ENCODE measurements at places on chromosomes 12 and 14.
A peak's percentile ranks its signal among the peaks of the same experiment; 100 is the strongest.

DNA sequence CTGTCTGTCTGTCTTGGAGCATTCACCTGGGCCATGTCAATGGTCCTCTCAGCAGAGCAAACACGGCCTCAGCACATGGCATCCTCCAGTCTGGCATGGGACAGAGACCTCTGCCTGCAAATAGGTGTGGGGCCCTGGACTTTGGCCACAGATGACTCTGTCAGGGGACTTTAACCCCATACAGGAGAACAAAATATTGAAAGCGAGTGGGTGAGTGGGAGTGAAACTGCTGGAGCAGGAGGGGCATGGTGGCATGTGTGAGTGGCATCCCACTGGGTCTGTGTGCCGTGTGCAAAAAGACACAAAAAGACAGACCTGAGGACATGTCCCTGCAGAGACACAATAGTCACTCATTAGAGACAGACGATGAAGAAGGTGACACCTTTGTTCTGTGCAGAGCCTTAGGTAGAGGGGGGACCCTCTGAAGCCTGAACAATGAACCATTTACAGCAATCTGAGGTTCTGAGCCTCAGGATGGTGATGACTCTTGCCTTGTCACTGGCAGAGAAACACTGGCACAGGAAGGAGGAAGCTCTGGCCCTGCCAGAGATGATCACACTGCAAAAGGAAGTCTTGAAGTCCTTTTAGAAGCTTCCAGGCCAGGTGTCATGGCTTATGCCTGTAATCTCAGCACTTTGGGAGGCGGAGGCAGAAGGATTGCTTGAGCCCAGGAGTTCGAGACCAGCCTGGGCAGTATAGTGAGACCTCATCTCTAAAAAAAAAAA is 7.5 kb downstream of the LAG3 start:
- no peak for DNase-seq

DNA sequence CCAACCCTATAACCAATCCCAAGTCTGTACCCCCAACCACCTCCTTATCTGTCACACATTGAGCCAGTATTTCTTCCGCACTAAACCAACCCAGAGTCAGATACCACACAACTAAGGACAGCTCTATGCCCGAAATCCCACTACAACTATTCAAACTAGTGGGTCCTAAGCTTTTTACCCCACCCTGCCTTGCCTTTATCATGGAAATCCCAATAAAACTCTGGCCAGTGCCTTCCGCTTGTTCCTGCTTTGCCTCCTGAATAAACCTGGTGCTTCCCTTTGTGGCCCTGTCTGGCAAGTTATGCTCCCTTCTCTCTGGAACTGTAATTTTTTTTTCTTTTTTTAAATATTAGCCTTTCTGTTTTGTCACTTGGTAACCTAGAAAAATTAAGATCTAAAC is 493.3 kb upstream of the SYT1 start:
- no peak for DNase-seq

DNA sequence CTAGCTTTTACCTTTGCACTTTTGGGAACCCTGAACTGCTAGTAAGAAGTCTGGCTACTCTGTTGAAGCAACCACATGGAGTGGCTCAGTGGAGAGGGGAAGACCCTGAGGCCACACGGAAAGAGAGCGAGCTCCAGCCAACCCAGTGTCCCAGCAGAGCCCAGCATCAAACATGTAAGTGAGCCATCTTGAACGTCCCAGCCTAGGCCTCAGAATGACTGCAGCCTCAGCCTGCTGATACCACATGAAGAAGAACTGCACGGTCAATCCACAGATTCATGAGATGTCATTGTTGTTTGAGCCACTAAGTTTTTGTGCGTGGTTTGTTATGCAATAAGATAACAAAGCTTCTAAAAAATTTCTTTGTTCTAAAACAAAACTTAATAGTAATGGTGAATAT is 40.2 kb downstream of the TFCP2 start:
- peak; percentile 9 for DNase-seq

DNA sequence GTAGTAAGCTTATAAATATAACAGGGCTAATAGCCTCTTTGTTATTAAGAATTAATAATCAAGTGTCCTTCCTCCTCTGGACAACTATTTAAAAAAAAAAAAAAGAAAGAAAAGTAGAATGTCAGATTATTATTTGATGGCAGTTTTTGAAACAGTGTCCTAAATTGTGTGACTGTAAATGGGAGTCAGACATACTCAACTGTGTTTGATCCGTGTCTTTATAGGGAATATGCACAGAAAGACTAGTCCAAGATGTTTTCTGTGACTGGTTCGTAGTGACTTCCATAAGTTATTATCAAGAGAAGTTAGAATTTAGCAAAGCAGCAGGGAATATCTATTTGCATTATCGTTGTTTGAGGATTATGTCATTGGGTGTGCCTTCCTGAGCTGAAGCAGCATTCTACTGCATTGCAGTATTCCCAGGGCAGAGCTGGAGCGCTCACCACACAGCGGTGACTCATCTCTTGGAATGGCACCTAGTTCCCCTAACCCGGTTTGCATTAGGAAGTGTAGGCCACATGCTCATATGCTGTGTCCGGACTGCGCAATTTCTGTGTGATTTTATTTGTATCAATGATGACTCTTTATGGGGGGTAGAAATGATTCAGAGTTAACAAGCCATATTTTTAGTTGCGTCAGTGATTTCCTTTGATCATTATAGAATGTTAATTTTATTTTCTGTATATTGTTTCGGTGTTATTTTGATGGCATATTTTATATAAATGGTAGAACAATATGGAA is 7.9 kb downstream of the DYNC1H1 start:
- peak; percentile 98 for DNase-seq

- DNase-seq = no peak
Observed at GRCh38 chr12:104467346-104467837, 10.6 kb downstream of the CHST11 start.

GRCh38 chr12:45183246-45183645 is 32.6 kb upstream of the ANO6 start:
- DNase-seq = peak; percentile 23

Measured in astrocyte of the hippocampus (primary cell).